ENCODE measurements at places on chromosomes 2 and 18.

DNA sequence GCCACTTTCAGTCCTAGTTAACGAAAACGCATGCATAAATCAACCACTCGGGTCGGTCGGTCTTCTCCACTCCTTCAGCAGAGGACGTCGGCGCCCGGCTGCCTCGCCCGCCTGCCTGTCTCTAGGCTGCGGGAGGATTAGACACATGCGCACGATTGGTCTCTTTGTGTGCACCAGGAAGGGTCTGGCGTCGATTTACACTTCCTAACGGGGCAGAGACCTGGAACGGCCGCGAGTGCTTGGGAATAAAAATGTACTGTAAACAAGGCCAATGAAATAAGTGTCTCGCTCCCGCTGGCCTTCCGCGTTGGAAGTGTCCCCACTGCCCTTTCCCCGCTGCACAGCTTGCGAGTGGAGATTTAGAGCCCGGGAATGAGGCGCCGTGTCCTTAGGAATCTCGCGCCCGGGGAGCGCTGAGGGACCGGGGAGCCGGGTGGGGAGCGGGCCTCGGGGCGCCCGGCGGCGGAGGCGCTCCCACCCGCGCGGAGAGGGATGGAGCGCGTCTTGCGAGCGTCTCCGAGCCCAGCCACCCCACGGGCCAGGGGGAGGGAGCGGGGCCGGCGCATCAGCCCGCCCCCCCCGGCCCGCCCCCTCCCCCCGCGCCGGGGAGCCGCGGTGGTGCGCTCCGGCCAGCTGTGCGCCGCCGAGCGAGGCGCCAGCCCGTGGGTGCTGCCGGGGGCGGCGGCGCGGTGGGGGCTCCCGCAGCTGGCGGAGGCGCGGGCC lies at the start of gene DOK6:
Gene DOK6, plus strand, starts transcription at position 636 of the 723 bp plus-strand sequence.
- DNase-seq: no peak

- DNase-seq: no peak
These were observed 31.4 kb downstream of the FHOD3 start for GRCh38 chr18:36328916-36329315.

DNA sequence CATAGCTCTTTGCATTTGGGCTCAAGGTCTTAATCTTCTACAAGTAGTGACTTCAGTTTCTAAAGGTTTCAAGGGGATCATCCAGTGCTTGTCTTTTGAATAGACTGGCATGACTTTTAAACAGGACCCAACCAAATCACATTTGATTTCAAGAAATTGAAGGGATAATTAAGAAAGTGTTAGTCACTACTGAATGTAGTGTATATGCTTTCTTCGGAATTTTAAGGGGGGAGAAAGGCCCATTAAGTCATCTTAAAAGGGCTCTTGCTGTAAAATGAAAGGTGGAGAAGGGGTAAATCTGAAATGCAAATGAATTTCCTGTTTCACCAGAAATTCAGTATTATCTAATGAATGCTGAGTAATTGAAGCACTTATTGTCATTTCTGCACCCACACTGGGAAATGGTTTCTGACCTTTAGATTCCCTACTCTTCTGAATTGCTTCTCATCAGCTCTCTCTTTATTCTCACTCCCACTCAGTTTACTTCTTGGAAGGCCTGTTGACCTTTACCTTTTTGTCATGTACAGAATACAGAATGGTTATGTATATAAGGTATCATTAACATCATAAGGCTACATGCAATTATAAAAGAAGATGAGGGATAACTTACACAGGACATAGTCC lies 241.4 kb downstream of the SLC8A1 start:
- DNase-seq: no peak

- no peak for DNase-seq
These were observed 47.0 kb downstream of the RRM2 start for GRCh38 chr2:10169581-10169980.

- no peak for DNase-seq
These were observed 58.5 kb downstream of the SMAD7 start for GRCh38 chr18:48892146-48892855.

GRCh38 chr2:63792530-63792929 lies 49.2 kb upstream of the UGP2 start:
- no peak for DNase-seq

DNA sequence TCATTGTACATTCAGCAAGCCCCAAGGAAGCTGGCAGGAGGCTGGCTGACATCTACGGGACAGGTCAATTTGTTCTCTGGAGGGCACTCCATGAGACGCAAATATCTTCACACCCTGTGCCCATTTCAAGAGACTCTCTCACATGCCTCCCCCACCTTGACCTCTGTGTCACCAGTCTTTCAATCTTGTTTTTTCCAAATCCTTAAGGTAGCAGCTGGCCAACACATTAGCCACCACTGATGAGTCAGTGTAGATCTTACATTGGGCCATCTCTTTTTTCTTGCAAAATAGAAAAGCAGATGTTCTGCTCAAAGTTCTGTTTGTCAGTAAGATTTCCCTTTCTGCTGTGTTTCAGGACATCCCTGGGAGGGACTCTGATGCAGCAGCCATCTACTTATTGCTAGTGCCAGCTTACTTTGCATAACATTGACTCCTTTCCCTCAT lies 1.7 kb upstream of the DPP4 start:
- no peak for DNase-seq

GRCh38 chr2:198710562-198710961 lies 747.2 kb downstream of the SATB2 start:
- no peak for DNase-seq

GRCh38 chr2:230312638-230313037 lies 14.4 kb upstream of the SP140L start:
- DNase-seq: no peak

DNA sequence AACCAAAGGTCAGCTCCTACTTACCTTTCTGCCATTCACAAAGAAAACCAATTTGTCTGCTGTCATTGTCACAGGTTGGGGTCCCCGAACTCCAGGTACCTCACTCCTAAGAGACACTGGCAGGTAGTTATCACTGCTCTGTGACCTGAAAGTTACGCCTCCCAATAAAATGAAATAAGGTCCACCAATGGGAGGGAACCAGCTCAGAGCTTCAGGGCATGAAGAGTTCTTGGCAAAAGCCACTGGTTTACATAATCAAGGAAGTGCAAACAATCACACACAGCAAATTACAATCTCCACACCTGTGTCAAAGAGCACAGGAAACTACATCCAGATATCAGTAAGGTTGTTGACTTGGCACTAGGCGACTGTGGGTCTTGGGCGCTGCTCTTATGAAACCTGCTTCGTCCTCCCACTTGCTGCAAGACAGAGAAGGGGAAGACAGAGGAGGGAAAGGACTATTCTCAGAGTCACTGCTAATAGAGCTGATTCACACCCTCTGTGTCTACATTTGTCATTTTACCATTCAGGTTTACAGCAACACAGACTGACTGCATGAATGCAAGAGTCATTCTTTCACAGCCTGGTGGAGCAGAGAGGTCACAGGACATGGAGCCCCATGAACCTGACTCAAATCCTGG lies at the start of gene XDH:
Gene XDH, minus strand, starts transcription at position 142 of the 641 bp plus-strand sequence. Its CDS starts 76 bp downstream, at position 66.
- DNase-seq: no peak

DNA sequence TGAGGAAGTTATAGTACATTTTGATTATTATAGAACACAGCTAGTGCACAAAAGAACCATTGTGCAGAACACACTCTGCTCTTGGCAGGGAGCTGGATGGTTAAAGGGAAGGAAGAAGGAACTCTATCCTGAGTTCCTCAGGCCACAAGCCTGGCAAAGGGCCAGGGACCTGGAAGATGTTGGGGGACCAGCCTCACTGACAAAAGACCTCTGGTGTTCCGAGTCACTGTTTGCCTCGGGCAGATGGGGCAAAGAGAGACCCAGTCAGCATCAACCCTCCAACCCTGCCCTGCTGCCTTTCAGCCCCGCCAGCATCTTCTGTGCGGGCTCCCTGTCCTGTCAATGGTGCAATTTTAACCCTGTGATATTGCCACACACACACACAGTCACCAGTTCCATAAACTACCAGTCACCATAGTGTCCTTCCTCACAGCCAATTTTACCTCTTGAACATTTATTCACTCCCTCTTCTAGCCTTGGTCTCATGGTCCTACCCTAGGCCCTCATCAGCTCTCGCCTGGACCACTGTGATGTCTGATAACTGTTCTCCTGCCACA lies 21.9 kb downstream of the NEMP2 start:
- DNase-seq: no peak

GRCh38 chr2:23554054-23554697 lies 169.2 kb downstream of the KLHL29 start:
- DNase-seq: no peak

DNA sequence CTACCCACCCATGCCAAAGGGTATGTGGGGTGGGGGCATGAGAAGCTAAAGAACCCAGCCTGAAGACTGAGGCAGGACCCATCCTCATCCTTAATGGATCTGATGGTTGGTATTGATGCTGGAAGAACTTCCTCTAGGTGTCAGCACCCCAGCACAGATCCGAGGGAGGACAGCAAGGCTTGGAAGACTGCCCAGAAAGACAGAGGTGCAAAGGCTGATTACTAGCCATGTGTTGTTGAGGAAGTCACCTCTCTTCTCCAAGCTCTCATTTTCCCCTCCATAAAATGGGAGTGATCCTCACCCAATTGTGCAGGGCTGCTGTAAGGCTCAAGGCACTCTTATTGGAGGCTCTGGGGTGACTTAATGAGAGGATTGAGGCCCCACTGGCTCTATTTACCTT lies 256.5 kb downstream of the CELF4 start:
- no peak for DNase-seq

DNA sequence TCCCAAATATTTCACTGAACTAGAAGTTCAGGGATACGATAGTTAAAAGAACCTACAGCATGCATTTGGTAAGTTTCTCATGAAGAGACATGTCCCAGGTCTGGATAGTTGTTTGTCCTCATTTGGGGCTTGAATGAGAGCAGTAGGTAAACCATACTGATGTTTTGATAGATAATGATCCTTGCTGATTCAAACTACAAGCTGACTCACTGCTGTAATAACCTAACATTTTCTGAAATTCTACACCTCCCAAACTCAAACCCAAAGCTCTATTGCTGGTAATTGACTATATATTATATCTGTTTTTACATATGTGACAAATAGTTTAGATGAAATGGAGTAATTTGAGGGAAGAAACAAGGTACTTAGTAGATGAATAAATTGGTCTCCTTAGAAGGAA lies 154.1 kb upstream of the BOD1L2 start:
- no peak for DNase-seq

DNA sequence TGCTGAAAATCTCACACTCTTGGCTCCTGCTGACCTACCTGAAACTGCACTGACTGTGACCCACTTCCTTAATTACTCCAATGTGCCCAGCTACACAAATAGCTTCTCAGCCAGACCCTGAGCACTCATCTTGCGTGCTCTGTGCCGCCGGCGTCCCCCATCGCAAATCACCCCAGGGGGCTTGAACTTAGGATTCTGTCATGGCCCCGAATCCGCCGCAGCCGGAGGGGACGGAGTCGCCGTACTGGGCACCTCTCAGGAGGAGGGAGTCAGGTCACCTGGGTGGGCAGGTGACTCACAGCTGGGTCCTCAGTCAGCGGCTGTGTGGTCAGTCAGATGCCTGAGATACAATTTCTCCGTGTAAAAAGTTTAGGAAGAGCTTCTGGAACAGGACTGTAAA lies 804.9 kb upstream of the SALL3 start:
- DNase-seq: no peak

- no peak for DNase-seq
These were observed 102.9 kb downstream of the SPTBN1 start for GRCh38 chr2:54559006-54559445.

GRCh38 chr2:156944871-156945270 lies 312.6 kb upstream of the GALNT5 start:
- no peak for DNase-seq

- no peak for DNase-seq
These were observed 164.4 kb upstream of the VRK2 start for GRCh38 chr2:57881998-57882888.

DNA sequence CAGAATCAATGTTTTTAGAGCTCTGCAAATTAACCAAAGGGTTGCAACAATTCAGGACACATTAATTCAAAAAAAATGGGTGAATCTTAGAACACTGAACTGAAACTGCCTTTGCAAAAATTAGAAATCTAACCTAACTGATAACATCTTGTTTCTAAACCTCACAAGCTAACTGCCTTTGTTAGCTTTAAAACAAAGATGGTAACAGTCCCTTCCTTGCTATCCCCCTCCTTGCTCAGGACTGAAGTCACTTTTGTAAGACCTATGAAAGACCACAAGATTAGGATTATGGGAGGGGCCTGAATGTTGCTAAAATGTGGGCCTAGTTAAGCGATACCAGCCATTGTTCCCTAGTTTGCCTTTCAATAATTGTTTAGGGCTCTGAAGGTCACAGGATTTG lies 44.9 kb upstream of the LONRF2 start:
- no peak for DNase-seq

DNA sequence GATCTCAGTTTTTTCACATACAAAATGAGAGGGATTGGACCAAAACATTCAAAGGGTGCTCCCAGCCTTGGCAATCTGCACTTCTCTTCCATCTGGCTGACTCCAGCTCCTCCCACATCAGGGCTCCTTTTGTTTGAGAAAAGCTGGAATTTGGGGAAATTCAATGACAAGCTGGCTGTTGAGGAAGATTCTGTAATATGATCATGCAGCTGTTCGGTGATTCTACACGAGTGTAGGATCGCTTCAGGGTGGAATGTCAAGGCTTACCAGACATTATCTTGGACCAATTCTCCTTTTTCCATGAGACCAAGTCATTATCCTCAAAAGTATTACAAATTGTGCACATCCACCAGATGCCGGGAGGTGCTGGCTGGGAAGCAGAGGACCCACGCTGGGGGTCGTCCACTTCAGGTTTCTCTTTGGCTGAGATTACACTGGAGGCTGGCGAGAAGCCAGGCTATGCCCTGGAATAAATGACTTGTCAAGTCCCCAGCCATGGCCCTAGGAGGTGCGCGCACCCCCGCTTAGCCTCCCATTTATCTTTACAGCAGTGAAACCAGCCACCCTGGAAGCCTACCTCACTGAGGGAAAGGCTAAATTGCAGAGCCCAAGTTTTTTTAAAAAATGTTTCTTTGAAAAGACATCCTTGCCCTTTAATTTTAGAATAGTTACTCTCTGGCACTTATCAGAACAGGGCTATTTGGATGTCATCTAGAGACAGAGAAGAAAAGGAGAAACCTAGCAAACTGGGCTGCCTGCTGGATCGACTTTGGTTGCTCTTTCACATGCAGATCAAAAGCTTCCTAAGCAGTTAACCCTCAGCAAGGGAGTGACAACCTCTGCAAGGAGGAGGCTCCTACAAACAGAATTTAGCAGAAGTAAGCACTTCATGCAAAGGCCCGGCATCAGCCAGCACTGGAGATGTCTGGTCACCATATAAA lies 42.5 kb upstream of the LCLAT1 start:
- no peak for DNase-seq

- no peak for DNase-seq
These were observed 37.1 kb upstream of the ZCCHC2 start for GRCh38 chr18:62485684-62486083.

GRCh38 chr2:28656937-28657615 lies 94.6 kb upstream of the PPP1CB start:
- DNase-seq: no peak

- DNase-seq: no peak
These were observed 49.2 kb upstream of the KCNG2 start for GRCh38 chr18:79748321-79749180.

GRCh38 chr18:75264926-75265597 lies 54.5 kb downstream of the TSHZ1 start:
- DNase-seq: no peak

- no peak for DNase-seq
These were observed 259.8 kb downstream of the STK39 start for GRCh38 chr2:167987558-167987957.

GRCh38 chr2:127658641-127659407 lies 12.9 kb downstream of the GPR17 start:
- no peak for DNase-seq

GRCh38 chr2:233075141-233075965 lies 15.2 kb downstream of the INPP5D start:
- DNase-seq: no peak

- no peak for DNase-seq
These were observed 322.9 kb downstream of the GBX2 start for GRCh38 chr2:235845245-235845644.

- DNase-seq: no peak
These were observed 138.6 kb downstream of the BCL2 start for GRCh38 chr18:63180971-63181376.
